Gastroesophageal sphincter (tissue), 4 donors: ENCODE measurements at places on chromosomes 1 and 21. TPM values are rescaled to one million over a fixed set of nuclear protein-coding genes. Genes with fewer than 3 reads are reported as not detected.

TGFB2 gene
- total RNA-seq: 6.2 TPM

FMOD gene
- total RNA-seq: 53.6 TPM

LRRC38 gene
- 0.23 TPM for total RNA-seq

PCNX2 gene
- 12.0 TPM for total RNA-seq

CELA3B gene
- not detected for total RNA-seq

MMP23B gene
- total RNA-seq: 7.7 TPM

RAB25 gene
- total RNA-seq: not detected

VAMP4 gene
- total RNA-seq: 16.3 TPM

GUCA2A gene
- total RNA-seq: not detected

ST6GALNAC5 gene
- total RNA-seq: 3.6 TPM

GRCh38 chr1:33436557-33437285, 5.8 kb upstream of the PHC2 start:
- no peak for ATAC-seq

GRCh38 chr1:48139275-48139674, 83.2 kb upstream of the SLC5A9 start:
- no peak for ATAC-seq

DNA sequence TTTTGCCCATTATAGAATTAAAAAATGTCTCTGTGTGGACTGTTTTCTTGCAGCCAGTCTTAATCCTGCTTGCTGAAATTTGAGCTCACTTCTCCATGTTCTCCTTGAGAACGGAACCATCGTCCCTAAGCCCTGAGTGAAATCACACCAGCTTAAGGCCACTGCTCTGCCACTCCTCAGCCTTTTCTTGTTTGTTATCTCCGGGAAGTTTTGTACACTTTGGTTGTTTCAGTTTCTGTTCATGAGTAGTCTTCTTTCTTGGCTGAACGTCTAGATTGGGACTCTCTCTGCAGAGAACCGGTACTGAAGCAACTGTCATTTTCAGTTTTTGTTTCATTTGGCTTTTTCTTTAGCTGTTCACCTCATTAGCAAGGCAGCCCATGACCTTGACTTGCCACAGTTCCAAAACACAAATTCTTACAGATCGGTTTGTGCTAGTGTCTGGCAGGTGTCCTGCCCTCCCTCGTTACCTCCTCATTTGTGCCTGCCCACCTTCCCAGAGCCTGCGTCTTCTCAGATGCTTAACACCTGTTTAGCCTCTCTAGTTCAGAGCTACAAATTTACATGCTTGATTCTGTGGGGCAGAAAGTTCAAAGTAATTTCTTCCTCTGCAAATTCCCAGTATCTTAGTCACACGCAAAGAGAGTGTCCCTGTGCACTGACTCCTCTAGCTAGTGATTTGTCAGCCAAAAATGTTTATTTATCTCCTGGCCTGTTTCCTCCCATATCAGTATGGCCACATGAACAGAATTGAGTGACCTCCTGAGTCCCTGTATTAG, 12.4 kb downstream of the PSEN2 start:
- no peak for ATAC-seq

- ATAC-seq: no peak
These were observed 153.1 kb downstream of the GRIK1 start for GRCh38 chr21:29786496-29787360.

DNA sequence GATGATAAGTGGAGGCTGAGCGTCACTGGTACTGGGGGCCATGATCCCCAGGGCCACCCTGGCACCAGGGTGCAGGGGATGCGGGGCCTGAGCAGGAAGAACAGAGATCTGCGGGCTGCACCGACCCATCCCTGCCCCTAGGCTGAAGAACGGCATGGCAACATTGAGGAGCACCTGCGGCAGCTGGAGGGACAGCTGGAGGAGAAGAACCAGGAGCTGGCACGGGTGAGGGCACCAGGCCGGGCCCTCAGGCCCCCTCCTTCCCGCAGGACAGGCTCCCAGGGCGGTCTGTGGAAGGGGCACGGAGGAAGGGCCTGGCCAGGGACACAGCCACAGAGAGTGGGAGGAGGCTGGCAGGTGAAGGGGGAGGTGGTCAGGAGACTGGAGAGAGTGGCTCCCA, 21.8 kb downstream of the PPFIA4 start:
- ATAC-seq: no peak

DNA sequence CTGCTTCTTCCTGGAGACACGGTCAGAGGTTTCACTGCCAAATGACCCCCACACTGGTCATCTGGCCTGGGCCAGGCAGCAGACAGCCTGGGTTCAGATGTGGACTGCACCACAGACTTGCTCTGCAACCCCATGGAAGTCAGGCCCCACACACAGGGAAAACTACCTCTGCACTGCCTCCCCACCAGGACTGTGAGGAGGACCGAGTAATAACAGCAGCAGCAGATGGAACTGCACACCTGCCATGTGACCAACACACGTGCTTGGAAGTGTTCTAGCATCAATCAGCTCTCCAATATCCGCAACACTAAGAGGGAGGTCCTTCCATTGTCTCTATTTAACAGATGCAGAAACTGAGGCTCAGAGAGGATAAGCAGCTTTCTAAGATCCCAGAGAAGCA, 51.4 kb downstream of the SLC9A1 start:
- no peak for ATAC-seq

- ATAC-seq: no peak
These were observed 45.3 kb upstream of the GJB5 start for GRCh38 chr1:34709547-34709946.

- ATAC-seq: no peak
These were observed 10.9 kb downstream of the ROR1 start for GRCh38 chr1:63784489-63785390.

DNA sequence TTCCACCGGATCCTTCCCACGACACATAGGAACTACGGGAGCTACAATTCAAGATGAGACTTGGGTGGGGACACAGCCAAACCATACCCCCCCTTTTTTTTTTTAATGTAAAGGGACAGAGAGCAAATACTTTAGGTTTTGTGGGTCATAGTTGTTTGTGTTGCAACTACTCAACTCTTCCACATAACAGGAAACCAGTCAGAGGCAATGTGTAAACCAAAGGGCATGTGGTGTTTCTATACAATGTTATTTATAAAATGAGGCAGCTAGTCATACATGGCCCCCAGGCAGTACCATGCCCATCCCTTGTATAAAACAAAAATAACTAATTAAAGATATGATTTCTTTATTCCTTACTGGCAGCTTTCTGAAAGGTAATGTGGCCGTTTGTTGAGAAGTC, 845.4 kb upstream of the ADAMTS5 start:
- no peak for ATAC-seq

GRCh38 chr1:182056601-182057366, 4.7 kb downstream of the ZNF648 start:
- no peak for ATAC-seq

- no peak for ATAC-seq
These were observed at the start of gene MAP1LC3C for GRCh38 chr1:241999026-241999425. Gene MAP1LC3C (minus strand): TSS chr1:241999098. CDS start chr1:241999008, 90 bp downstream.

GRCh38 chr21:35833991-35834390, 226.3 kb downstream of the SETD4 start:
- no peak for ATAC-seq

- ATAC-seq: no peak
These were observed 24.4 kb upstream of the NDC1 start for GRCh38 chr1:53862507-53862906.

- no peak for ATAC-seq
These were observed 850 bp downstream of the PANK4 start for GRCh38 chr1:2525572-2525919.

- ATAC-seq: no peak
These were observed 19.7 kb downstream of the ACBD6 start for GRCh38 chr1:180482425-180483275.

DNA sequence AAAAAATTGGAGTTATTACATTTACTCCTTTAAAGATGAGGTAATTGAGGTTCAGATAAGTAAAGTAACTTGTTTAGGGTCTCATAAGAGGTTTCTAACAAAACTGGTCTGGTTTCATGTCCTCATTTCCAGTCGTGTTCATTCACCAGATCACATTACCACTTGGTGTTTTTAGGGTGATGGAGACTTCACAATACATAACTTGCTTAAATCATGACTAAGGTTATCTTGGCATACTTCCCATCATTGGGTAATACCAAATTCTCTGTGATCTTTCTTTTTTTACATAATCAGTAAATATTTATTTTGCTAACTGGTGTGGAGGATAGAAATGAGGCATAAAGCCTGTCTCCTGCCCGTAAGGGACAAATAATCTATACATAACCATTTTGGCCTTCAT, 31.6 kb upstream of the RPTN start:
- ATAC-seq: peak; percentile 13

GRCh38 chr1:201375169-201375568, 2.3 kb downstream of the TNNT2 start:
- no peak for ATAC-seq

DNA sequence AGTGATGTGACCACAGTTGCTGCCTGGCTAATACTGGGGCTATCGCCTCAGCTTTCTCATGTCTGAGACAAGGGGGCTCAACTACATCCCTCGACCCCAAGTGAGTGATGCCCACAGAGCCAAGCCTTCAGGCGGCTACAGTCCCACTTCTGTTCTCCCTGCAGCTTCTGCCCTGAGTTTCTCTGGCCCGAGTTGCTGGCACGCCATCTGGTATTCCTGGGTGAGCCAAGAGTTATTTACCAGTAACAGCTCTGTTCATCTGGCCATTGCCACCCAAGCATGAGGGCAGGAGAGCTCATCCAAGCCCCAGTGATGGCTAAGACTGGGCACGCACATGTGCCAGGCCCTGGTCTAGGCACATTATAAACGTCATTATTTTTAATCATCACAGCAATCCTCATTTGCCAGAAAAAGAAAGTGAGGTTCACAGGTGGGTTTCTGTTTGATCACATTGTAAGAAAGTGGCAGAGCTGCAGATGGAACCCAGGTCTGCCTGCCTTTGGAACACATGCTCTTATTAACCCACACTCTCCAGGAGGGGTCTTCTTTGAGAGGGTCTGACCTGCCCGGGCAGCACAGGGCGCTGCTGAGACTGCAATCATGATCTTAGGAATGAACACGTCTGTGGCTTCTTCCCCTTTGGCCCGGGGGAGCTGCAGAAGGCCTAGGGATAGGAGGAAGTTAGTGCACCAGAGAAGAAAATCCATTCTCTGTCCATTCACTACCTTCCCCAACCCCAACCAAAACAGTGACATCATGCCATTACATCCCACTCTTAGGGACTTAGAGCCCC, 27.5 kb downstream of the KCND3 start:
- no peak for ATAC-seq

DNA sequence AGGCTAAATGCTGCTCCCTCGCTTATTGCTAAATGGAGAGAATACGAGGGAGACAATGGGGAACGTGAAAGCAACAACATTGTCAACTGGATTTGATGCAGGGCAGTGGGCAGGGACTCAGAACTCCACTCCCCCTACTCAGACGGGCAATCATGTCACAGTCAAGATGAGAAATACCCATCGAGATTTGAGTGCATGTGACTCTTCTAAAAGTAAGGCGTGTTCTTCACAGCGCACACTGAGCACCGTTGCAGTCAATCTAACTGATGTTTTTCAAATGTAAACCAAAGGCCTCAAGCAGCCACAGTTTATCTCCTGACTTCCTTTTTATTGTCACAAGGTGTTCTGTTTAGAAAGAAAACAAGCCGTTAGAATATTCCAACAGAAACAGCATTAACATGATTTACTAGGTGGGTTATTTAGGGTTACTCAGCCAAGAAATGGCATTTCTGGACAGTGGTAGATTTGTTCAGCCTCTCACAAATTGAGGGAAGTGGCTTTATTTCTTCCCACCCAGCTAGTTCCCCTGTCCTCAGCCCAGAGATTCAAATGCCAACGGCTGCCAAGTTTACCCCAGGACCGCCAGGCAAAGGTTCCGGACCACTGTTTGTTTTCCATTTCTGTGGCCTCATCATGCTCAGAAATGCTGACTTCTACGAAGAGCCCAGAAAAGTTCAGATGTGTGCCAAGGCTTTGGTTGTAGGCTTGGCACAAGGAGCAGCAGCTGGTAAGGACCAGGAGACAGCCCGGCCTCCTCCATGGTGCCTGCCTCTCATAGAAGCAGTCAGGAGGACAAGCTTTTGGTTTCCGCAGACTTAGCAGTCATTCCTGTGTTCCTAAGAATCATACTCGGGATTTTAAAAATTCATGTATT, 171.4 kb downstream of the KIF26B start:
- ATAC-seq: no peak

- no peak for ATAC-seq
These were observed 126.3 kb upstream of the JUN start for GRCh38 chr1:58909914-58910681.
